ENCODE measurements at places on chromosomes 1 and 21. TPM values are rescaled to one million over a fixed set of nuclear protein-coding genes. Genes with fewer than 3 reads are reported as not detected.

Gene ANKRD34A
- 3.6 TPM for polyA plus RNA-seq

Gene GABRD
- 0.10 TPM for polyA plus RNA-seq

Gene GBP5
- 0.08 TPM for polyA plus RNA-seq

Gene TFF3
- polyA plus RNA-seq, result not detected

Gene CBR1
- polyA plus RNA-seq, result 125 TPM

Gene PCAT6
- 5.1 TPM for polyA plus RNA-seq

- no peak for DNase-seq
Observed at GRCh38 chr1:15620155-15620545, 2.9 kb downstream of the DDI2 start.

- DNase-seq, result no peak
Observed at GRCh38 chr1:9235096-9235459, 504 bp downstream of the H6PD start.

- DNase-seq, result no peak
Observed at GRCh38 chr1:74481607-74482006, 30.8 kb downstream of the LRRC53 start.

GRCh38 chr1:97010566-97011264 lies 289.1 kb downstream of the PTBP2 start:
- no peak for DNase-seq

DNA sequence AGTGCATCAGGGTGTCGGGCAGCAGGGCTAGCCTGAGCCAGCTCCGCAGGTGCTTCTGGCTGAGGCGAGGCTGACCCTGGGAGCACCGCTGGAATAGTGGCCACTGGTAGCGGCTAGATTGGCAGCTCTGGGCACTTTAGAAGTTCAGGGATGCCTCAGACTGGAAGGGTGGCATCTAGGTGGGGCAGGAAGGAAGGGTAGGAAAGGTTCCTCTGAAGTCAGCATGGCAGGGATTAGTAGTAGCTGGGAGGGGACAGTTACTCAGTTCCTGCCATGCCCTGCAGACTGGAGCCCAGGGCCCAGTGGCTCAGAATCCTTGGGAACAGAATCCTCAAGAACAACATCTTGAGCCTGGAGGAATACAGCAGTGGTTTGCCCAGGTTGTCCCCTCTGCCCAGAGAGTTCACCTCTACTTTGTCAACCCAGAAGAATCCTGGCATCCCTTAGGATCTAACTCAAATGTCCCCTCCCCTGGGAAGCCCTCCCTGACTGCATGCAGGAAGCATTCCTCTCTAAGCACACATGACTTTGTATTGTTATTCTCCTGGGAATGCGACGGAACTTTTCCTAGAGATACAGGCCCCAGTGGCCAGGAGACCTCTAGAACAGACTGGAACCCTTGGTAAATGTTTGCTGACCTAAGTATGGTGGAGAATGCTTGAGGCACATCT lies 39.5 kb upstream of the BCAR3 start:
- DNase-seq, result no peak

GRCh38 chr1:20359451-20360330 lies 69.0 kb downstream of the VWA5B1 start:
- no peak for DNase-seq

DNA sequence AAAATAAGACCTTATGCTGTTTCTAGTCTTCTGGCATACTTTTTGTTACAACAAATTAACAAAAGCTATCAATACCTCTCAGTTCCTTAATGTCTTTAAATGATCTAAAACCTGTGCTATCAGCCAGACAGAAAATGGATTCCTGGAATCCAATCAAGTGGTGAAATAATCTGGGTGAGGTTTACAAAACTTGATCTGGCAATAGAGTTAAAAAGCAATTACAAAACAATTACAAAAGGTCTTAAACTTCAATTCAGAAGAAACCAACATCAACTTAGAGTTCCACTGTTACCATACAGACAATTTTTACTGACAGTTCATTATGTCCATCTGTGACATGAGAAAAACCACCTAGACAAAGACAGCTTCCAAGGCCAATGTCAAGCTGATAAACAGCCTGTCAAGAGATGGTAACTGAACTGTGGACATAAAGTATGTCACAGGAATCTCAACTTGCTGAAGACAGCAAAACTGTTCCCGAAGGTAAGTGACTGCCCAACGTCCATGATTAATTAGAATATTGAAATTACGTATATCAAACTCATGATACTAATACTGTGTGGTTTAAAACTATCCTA lies 17.4 kb downstream of the ZZZ3 start:
- DNase-seq, result no peak

- DNase-seq, result no peak
Observed at GRCh38 chr1:166379447-166379846, 212.6 kb upstream of the FAM78B start.

- no peak for DNase-seq
Observed at GRCh38 chr1:18606443-18607288, 24.0 kb upstream of the PAX7 start.

- peak; percentile 97 for DNase-seq
Observed at GRCh38 chr1:6602669-6603237, at the start of gene KLHL21. Gene KLHL21, minus strand, starts transcription at chr1:6602869. Its CDS starts 52 bp downstream, at chr1:6602817.

GRCh38 chr1:192604979-192605620 lies 29.5 kb downstream of the RGS1 start:
- DNase-seq, result no peak

- DNase-seq, result no peak
Observed at GRCh38 chr1:83763361-83764095, 235.4 kb downstream of the TTLL7 start.
